Peyer's patch (tissue), 4 donors: ENCODE measurements at places on chromosomes 6 and 20. TPM values are rescaled to one million over a fixed set of nuclear protein-coding genes. Genes with fewer than 3 reads are reported as not detected.

The RIPPLY2 gene
- total RNA-seq, result not detected

The FRS3 gene
- total RNA-seq, result 6.3 TPM

The LY6G6C gene
- not detected for total RNA-seq

The CCN2 gene
- total RNA-seq, result 68.9 TPM

DNA sequence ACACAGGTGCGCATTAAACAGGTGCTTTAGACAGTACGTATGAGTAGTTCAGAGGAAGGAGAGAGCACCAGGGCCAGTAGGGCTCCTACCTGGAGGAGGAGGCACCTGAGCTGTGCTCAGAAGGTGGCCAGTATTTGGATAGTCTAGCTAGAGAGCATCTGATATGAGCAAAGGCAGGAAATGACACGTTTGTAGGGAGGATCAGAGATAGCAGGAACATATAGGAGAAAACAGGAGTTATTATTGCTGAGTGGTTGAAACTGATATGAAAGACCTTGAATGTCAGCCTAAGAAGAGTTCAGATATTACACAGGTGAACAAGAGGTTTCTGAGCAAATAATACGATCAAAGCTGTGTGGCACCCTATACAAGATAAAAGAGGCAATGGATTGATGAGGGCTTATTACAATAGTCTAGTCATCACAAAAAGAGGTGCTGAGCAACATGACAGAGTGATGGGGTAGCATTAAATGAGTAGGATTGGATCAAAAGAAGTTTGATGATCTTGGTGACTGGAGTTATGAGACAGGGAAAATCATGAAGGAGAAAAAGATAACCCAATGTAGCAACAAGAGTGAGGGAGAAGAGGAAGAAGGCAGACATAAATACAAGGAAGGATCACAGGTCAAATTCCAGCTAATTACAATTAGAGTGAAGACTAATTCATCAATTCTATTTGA is 69.8 kb upstream of the HIVEP1 start:
- no peak overlapping the region for H3K27ac ChIP-seq

GRCh38 chr20:59580991-59581401 is 23.3 kb upstream of the PHACTR3 start:
- DNase-seq, result no peak
- H3K36me3 ChIP-seq, result no peaks in the 10 kb centered on the region
- H3K4me1 ChIP-seq, result no peaks in the 10 kb centered on the region
- no peaks in the 10 kb centered on the region for H3K27me3 ChIP-seq

- DNase-seq, result no peak
- no peak overlapping the region for H3K27ac ChIP-seq
- no peaks in the 10 kb centered on the region for H3K4me1 ChIP-seq
- H3K4me3 ChIP-seq, result no peak overlapping the region
- no peaks in the 10 kb centered on the region for H3K27me3 ChIP-seq
Measured at GRCh38 chr6:150230164-150230561, 87.3 kb downstream of the PPP1R14C start.

GRCh38 chr6:134853111-134854055 is 96.5 kb downstream of the ALDH8A1 start:
- no peaks in the 10 kb centered on the region for H3K27me3 ChIP-seq
- DNase-seq, result peak; percentile 77
- no peaks in the 10 kb centered on the region for H3K36me3 ChIP-seq
- H3K4me3 ChIP-seq, result no peak overlapping the region
